ENCODE measurements at places on chromosomes 12 and 14.

DNA sequence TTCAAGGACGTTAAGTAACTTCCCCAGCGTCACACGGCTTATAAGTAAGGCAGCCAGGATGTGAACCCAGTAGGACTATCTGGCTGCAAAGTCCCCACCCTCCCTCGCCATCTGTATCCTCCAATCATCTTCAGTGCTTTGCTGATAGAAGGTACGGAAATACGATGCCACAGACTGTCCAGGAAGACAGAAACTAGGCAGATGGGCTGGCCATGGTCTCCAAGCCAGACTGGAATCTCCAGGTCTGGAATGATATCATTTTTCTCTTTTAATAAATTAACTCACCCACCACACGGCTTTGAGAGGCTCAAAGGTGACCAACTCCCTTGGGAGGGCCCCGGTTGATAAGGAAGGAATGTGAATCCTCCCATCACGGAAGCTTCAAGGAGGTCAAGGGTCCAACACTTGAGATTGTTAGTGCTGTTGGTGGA lies 16.3 kb upstream of the BDKRB1 start:
- DNase-seq = no peak

DNA sequence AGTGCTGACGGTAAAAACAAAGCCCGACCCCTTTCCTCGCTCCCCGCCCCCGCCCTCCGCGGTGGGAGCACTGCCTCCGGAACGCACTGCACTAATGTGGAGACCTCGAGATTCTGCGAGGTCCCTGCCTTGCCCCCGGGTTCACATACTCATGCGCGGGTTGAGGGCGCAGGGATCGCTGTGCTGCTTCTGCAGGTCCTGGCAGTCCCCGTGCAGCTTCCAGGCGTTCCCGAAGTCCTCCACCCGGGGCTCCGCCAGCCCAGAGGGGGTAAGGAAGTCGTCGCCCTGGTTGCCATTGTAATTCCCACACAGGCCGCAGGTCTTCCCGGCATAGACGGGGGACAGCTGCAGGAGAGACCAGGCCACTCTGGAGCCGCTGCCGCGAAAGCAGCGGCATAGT lies 66.8 kb downstream of the VWF start:
- no peak for DNase-seq

GRCh38 chr12:10386857-10387256 lies 3.0 kb downstream of the KLRK1 start:
- no peak for DNase-seq

DNA sequence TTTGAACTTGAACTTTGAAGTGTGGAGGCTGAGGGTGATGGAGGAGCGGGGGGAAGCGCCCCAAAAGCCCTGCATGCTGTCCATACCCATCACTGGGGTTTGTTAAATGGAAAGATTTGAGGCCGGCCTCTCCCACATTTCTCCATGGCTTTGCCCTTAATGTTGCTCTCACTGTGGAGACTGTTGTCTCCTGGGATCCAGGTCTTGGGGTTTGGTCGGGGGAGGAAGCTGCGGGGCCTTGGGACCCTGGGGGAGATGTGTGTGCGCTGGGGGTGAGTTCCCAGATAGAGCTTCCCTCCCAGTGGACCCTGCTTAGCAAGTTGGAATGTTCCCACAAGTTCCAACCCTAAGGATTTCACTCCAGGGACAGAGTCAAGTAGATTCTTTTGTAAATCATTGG lies 28.0 kb upstream of the LRTM2 start:
- DNase-seq = no peak

DNA sequence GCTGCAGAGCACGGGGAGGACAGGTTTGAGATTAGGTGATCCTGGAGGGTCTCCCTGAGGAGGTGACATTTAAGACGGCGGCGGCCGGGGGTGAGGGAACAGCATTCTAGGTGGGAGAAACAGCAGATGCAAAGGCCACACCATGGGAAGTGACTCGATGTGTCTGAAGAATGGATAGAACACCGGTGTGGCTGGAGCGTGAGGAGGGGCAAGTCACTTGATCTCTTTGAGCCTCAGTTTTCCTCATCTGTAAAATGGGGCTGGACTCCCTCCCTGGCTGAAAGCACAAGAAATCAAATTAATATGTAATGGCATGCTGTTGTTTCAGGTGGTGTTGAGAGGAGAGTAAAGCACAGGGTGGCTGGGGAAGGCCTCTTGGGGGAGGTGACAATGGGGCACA lies 10.0 kb upstream of the NCOR2 start:
- DNase-seq = no peak

- no peak for DNase-seq
Observed at GRCh38 chr12:53320352-53321195, 836 bp downstream of the AAAS start.

DNA sequence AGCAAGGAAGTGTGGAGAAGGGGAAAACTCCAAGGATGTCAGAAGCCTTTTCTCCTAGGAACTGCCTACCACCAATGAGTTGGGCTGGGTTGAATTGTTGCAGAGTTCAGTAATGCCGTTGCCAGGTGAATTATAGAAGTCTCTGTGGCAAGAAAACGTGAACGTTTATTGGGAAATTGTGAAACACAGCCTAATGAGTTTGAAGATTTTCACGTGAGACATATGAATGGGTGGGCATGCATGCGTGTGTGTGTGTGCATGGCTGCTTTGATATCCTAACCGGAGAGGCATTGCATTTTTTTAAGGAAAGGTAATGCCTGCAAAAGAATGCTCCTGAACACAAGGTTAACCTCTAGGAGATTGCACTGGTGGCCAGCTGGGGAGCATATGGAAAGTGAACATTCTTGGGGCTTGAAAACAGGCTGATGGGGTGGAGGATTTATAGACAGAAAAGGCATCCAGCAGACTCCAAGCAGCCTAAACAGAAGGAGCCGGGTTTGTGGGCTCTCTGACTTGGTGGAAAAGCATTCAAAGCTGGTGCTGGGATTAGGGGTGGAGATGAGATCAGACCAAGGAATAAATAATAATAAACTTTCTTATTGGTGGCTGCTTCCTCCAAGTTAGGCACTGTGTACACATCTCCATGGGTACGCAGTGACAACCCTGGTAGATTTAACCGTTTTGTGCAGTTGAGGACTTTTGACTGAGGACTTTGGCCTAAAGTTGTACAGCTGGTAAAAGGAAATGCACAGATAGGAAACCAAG lies 67.8 kb downstream of the NTF3 start:
- DNase-seq = no peak

- no peak for DNase-seq
Observed at GRCh38 chr12:109458771-109459208, 18.3 kb downstream of the KCTD10 start.

GRCh38 chr12:53624458-53624857 lies 1.7 kb downstream of the ATF7 start:
- no peak for DNase-seq

DNA sequence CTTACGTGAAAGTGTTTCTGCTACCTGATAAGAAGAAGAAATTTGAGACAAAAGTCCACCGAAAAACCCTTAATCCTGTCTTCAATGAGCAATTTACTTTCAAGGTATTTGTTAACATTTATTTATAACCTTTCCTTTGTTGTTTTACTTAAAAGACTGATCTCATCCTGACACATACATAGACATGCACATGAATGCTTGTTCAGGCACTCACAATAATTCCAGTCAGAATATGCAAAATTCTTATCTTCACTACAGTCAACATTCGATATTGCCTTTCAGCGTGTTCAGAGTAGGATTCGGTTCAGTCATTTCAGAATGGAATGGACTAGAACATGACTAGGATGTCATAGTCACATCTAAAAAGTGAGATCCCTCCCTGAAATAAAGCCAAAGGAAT lies 394.6 kb downstream of the PAWR start:
- DNase-seq = no peak

- no peak for DNase-seq
Observed at GRCh38 chr12:66976526-66976925, 292.6 kb upstream of the CAND1 start.

- peak; percentile 3 for DNase-seq
Observed at GRCh38 chr12:133129368-133130037, 571 bp downstream of the ZNF891 start.

- DNase-seq = no peak
Observed at GRCh38 chr12:53101931-53102781, 1.1 kb upstream of the SOAT2 start.

DNA sequence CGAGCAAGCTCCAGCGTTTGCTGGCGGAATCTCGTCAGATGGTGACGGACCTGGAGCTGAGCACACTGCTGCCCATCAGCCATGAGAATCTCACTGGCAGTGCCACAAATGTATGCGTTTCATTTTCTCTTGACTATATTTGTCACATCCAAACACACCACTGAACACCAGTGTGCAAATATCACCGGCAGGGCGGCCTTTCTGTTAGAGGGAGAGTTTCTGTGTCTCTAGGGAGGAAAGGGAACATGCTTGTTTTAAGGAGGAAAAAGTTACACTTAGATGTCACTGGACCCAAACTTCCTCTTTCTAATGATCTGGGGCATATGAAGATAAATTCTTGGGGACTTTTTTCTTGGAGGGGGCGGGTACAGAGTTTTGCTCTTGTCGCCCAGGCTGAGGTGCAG lies 21.9 kb upstream of the HIP1R start:
- no peak for DNase-seq

- no peak for DNase-seq
Observed at GRCh38 chr12:96578526-96579125, 89.2 kb downstream of the CFAP54 start.

DNA sequence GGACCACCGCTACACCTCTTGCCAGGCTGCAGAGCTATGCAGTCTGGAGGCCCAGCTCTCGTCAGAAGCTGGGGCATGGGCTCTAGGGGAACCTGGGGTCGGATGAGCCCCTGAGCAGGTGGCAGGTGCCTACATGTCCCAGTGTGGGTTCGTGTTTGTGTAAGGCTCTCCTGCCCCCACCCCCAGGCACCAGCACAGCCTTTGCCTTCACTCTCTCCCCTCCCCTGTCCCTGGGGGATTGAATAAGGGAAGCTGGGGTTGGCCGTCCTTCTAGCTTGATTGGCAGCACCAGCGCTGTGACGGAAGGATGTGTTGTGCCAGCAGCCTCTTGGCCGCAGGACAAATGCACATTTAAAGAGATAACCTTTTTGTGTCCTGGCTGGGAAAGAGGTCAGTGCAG lies 34.8 kb upstream of the TSPAN9 start:
- no peak for DNase-seq

Data from stimulated activated CD4-positive, alpha-beta T cell treated with anti-CD3 and anti-CD28 coated beads, Interleukin-12 subunit alpha, Interleukin-12 subunit beta, amount 100 ng/mL, for 24 hours (primary cell).